ENCODE measurements at places on chromosomes 13 and 19. TPM values are rescaled to one million over a fixed set of nuclear protein-coding genes. Genes with fewer than 3 reads are reported as not detected.

Gene MYH14
- not detected for total RNA-seq

Gene PRR22
- 2.6 TPM for total RNA-seq

Gene URAD
- total RNA-seq = not detected

Gene C19orf85
- total RNA-seq = not detected

Gene PLEKHF1
- 24.3 TPM for total RNA-seq

Gene ZNF578
- 0.56 TPM for total RNA-seq

Gene RLN3
- not detected for total RNA-seq

Gene EEF1AKMT1
- 16.5 TPM for total RNA-seq

Gene BRCA2
- total RNA-seq = 22.1 TPM

Gene TINCR
- total RNA-seq = 1.0 TPM

Gene TGFBR3L
- 4.6 TPM for total RNA-seq

Gene GNG8
- total RNA-seq = 9.5 TPM

Gene GPR12
- not detected for total RNA-seq

Gene MIER2
- total RNA-seq = 23.1 TPM

Gene RPL28
- 2,630 TPM for total RNA-seq

Gene CEACAM20
- total RNA-seq = not detected

Gene MED4
- total RNA-seq = 49.3 TPM
